ENCODE measurements at places on chromosomes 4 and X.

- DNase-seq: no peak
These were observed 6.7 kb downstream of the CCNA2 start for GRCh38 chr4:121817006-121817405.

DNA sequence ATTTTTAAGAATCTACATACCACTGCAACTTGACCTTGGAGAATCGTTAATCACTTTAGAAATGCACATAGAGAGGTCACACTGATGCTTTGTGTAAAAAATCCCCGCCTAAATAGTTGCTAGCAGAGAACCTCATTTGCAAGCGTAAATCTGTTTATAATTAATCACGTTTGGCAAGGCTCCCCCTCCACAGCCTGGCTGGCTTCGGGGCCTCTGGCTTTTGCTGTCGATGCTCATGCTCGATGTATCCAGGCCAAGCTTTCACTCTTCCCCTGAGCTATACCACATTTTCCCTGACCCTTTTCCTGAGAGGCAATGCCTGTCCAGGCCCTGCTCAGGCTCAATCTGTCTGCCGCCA is 23.4 kb downstream of the CYTL1 start:
- DNase-seq: peak; percentile 70

DNA sequence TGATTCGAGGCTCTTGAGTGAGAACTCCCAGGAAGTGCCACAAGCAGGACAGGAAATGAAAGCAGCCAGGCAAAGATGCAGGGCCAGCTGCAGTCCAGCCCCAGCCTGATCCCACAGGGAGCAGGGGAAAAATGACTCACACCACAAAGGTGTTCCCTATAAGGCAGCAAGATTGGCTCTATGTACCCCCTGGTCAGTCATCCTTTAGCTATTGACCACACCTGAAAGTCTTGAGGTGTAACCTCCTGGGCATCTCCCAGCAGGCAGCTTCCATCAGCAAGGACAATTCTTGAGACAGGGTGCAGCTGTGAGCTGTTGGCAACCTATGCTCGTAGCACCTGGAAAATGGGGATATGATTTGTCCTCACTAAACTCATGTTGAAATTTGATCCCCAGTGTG is 27.9 kb upstream of the EXOC1L start:
- no peak for DNase-seq

GRCh38 chr4:55921093-55921492 is 27.7 kb upstream of the CEP135 start:
- DNase-seq: peak; percentile 17

GRCh38 chrX:44291468-44292092 is 51.9 kb downstream of the EFHC2 start:
- DNase-seq: no peak

- DNase-seq: peak; percentile 83
These were observed 213.1 kb upstream of the PSAPL1 start for GRCh38 chr4:7647600-7648543.

- DNase-seq: no peak
These were observed 11.7 kb upstream of the TCEAL9 start for GRCh38 chrX:103344606-103345005.

DNA sequence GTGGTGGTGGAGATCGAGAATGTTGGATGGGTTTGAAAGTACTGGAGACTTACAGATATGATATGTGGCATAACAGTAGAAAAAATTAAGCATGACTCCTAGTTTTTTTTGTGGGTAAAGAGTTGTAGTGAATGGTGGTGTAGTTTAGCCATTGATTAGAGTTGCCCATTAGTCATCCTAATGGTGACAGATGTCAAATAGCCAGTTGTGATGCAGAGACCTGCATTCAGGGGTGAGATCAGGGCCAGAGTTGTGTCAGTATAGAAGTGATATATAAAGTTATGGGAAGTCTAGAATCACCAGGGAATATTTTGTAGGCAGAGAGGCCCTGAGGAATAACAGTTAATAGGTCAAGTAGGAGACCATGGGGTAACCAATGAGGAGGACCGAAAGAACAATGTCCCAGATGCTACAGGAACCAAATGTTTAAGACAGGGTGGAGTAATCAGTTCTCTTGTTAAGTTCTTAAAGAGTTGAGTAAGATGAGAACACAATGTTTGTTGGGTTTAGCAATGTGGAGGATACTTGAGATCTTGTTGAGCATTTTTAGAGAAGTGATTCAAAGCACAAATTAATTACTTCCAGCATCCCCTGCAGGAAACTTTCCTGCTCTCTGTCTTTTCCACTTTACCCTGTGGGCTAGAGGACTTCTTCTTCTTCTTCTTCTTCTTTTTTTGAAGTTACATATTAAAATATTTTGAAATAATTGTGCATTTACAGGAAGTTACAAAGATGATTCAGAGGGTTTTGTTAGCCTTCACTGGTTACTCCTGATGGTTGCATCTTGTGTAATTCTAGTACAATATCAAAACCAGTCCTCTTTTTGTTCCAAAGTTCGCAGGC is 13.3 kb downstream of the SGMS2 start:
- no peak for DNase-seq

GRCh38 chrX:22634751-22635150 is 362.0 kb downstream of the CBLL2 start:
- no peak for DNase-seq

GRCh38 chrX:154019061-154019621 is 561 bp downstream of the IRAK1 start:
- DNase-seq: no peak

- DNase-seq: no peak
These were observed 281.7 kb downstream of the RCHY1 start for GRCh38 chr4:75232546-75232945.

GRCh38 chr4:173242466-173243250 is 74.0 kb downstream of the GALNT7 start:
- no peak for DNase-seq

DNA sequence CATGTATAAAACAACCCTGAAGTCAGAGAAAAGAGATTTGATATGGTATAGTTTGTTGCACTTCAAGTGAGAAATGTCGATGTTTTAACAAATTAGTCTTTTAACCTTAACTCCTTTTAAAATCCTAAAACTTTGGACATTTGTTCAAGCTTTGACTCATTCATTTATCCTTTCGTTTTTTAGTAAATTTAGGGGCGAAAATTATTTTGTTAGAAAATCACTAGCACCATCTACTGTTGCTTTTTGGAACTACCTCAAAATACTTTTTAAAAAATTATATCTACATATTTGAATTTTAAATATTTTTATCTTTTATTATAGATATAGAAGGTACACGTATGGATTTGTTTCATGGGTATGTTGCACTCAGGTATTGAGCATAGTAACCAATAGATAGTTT is 165.1 kb upstream of the POF1B start:
- peak; percentile 0 for DNase-seq

DNA sequence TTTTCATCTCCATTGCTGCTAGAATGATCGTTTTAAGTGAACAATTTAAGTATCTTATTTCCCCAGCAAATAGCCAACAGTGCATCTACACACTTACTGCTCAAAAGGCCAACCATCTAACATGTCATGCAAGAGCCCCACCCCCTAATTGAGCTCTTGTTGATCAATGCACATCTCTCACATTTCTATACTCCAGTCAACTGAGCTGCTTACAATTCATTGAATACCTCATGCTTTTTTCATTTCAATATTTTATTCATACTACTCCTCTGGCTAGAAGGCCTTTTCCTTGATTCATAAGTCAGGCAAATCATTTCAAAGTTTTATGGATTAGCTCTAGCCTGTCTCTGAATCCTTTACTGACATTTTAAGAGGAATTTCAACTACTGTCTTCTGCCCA is 79.0 kb upstream of the WDR17 start:
- no peak for DNase-seq

- DNase-seq: peak; percentile 41
These were observed 194.7 kb downstream of the RAB28 start for GRCh38 chr4:13289391-13289790.

- peak; percentile 67 for DNase-seq
These were observed 19.5 kb downstream of the UTP14A start for GRCh38 chrX:129925305-129926092.

DNA sequence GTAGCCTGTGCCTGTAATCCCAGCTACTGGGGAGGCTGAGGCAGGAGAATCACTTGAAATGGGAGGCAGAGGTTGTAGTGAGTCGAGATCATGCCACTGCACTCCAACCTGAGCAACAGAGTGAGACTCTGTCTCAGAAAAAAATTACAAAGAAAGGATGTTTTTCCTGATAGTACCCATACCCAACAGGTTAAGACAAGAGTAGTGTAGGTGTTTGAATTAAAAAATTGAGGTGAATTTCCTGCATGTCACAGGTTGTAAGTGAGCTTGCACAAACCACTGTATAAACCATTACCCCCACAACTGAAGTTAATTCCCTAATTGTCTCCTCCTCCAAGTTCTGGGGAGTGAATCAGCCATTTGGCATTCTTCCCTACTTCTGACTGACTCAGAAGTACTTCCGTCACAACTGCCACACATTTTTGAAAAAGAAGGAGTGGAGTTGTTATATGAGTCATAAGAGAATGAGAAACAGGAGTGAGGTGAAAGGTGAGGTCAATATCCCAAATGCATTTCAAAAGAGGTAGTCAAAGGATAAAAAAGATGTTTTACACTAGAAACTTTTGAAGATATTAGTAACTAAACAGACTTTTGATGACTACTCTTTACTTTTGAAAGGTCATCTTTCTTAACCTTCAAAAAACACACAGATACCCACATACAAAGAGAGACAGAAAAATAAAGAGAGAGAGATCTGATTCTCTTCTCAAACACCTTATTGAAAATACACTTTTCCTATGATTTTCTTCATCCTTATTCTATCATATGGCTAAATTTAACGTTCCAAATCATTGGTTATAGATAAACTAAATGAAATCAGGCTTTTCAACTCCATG is 134.5 kb downstream of the BTC start:
- peak; percentile 99 for DNase-seq

GRCh38 chrX:116449156-116449555 is 12.8 kb downstream of the SLC6A14 start:
- no peak for DNase-seq

DNA sequence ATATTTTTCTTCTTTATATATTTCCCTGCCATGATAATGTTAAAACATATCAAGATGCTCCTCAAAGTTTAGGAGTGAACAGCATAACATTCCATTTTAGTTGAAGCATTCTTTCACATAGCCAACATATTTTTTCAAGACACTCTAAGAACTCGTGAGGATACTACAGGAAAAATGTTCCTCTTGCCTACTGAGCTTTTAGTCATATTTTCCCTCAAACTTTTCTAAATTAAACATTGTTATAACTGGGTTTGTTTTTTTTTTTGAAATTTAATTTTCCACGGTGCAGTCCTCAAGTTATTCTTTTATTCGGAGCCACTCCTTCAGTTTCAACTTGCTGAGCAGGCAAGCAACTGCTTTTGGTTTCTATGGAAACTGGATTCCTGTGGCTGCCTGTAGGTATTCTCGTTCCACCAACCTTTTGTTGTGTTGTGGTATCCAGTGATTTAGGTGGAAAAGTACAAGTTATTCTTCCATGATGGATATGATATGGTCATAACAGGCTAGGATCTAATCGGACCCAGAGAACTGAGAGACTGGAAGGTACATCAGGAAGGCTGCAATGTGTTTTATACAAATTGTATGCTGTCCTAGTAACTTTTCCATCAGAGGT is 248.0 kb downstream of the TRIML1 start:
- DNase-seq: peak; percentile 54

- no peak for DNase-seq
These were observed 128.4 kb downstream of the FHDC1 start for GRCh38 chr4:153064571-153064970.
